ENCODE measurements at places on chromosomes 3 and 15. TPM values are rescaled to one million over a fixed set of nuclear protein-coding genes. Genes with fewer than 3 reads are reported as not detected.

DNA sequence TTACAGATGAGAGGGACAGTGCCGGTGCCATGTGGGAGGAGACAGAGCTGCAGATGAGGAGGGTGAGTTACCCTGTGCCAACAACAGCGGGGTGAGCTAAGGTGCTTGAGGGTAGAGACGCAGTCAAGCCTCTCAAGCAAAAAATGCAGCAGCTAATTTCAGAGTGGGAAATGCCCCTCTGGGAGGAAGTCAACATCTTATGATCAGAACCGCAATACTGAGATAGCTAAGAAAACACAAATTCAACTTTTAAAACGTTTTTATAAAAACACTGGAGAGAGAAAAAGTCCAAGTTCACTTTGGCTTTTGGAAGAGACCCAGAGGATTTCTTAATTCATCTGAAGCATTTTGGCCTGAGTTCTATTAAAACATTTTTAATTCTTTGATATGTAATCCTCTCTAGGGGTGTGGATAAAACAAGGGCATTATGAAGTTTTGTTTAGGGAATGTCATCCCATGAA, 319.2 kb downstream of the SLC9A9 start:
- no peak for DNase-seq

IQCF5 gene
- total RNA-seq: not detected

HTR3E gene
- total RNA-seq: not detected

DNA sequence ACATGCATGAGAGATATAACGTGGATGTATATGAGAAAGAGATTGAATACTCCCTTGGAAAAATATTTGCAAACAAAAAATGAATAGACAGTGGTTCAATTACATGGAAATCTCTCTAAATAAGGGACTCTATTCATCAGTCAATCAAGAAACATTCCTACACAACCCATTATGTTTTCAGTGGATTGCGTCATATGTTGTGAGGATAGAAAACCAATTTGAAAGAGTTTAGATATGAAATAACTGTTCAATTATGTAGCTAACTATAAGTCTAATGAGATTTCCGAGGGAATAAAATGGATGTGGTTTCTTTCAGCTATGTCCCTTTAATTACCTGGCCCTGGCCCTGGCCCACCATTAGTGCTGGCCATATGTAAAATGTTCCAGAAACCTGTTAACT, 86.7 kb upstream of the TMCO5A start:
- no peak for DNase-seq

GRCh38 chr15:42332331-42332730, 27.0 kb upstream of the CAPN3 start:
- no peak for DNase-seq

RBP2 gene
- total RNA-seq: not detected

DNA sequence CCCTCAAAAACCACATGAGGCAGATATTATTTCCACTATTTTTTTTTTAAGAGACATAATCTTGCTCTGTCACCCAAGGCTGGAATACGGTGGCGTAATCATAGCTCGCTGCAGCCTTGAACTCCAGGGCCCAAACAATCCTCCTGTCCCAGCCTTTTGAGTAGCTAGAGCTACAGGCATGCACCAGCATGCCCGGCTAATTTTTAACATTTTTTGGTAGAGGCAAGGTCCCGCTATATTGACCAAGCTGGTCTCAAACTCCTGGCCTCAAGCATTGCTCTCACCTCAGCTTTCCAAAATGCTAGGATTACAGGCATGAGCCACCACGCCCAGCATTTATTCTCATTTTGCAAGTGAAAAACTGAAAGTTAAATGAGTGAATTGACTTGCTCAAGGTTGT, 50.8 kb upstream of the PIAS1 start:
- no peak for DNase-seq

DNA sequence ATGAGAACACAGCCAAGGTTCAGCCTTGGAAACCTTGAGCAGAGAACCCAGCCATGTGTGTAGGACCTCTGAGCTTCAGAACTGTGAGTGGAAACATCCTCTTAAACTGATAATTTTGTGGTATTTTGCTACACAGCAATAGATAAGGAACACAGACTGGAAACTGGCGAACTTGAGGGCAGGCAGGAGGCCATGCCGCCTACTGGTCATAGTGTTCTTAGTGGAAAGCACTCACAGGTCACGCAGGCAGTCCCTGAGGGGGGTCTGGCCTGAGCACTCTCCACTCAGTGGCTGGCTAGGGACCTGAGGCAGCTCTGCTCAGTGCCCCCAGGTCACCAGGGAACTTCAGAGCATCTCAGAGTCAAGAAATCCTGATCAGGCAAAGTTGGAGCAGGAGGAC, 9.7 kb upstream of the XIRP1 start:
- DNase-seq: no peak

DNA sequence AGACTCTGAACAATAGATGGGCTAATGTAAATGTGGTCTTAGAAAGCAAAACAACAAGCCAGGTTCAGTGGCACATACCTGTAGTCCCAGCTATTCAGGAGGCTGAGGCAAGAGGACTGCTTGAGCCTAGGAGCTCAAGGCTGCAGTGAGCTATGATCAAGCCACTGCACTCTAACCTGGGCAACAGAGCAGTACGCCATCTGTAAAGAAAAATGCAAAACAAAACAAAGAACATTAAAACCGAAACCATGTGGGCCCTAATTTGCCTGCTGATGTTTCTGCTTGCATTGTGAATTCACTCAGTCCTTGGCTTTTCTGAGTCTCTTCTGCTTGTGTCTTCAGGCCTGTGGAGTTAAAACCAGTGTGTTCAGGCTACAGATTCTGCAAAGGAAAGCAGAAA, 56.7 kb downstream of the CCNL1 start:
- no peak for DNase-seq

DNA sequence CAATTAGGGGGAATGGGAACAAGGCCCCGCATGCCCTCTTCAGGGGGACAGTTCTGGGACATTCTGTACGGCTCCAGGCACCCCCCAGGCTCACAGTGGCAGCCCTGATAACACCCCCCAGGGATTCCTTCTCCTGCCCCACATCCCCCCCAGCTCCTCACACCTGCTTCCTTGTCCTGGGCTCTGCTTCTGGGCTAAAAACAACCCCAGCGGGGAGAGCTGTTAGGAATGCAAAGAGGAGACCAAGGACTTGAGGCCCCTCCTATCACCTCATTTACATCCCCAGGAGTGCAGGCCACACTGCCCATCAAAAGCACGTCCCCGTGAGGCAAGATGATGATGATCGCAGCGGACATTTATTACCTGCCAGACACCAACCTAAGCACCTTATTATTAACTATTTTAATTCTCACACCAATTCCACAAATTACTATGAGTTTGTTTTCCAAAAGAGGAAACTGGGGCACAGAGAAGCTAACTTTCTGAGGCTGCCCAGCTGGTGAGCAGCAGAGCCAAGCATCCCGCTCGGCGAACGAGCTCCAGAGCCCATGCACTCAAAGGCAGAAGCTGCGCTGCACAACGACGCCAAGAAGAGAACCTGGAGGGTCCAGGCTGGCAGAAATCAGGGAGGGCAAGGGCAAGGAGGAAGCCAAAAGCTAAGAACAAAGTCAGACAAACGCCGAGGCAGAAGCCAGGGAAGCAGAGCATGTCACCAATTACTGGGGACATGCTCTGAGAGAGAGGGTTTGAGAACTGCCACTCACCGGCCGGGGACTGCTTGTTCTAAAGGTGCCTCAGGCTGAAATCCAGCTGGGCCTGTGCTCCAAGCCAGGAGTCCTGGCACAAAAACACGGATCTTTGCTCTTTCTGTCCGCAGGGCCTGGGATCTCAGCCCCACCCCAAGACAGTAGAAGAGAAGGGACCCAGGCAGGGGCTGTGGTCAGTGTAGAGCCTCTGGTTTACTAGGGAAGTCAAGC, 76.2 kb upstream of the NSMCE3 start:
- no peak for DNase-seq

SPRED1 gene
- 15.1 TPM for total RNA-seq

PLSCR1 gene
- 63.8 TPM for total RNA-seq

DNA sequence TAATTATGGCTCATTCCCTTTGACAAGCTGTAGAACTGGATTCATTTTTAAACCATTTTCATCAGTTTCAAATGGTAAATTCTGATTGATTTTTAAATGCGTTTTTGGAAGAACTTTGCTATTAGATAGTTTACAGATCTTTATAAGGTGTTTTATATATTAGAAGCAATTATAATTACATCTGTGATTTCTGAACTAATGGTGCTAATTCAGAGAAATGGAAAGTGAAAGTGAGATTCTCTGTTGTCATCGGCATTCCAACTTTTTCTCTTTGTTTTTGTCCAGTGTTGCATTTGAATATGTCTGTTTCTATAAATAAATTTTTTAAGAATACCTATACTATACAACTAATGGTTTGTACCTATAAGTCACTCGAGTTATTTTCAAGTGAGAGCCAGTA, 62.7 kb downstream of the PXYLP1 start:
- DNase-seq: no peak

MEX3B gene
- total RNA-seq: 12.8 TPM

- no peak for DNase-seq
Observed at GRCh38 chr3:61858054-61858453, 296.7 kb downstream of the PTPRG start.

C2CD4B gene
- total RNA-seq: not detected

DNA sequence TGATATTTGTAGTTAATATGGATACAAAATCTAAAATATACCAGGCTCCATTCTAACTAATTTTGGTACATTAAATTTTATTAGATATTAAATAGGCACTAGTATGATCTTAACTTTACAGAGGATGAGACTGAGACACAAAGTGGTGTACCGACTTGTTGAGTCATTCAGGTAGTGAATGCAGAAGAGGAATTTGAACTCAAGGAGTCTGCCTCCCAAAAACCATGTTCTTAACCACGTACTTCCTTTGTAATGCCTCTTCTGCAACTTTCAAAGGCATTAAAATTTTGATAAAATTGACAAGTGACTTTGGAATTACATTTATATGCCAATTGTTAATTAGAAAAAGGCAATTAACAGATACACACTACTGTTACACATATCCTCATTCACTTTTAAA, 61.8 kb downstream of the ZBBX start:
- no peak for DNase-seq

GOLGA6L4 gene
- total RNA-seq: 2.1 TPM

- DNase-seq: no peak
Observed at GRCh38 chr3:8848696-8849131, 79.3 kb upstream of the OXTR start.

VWA5B2 gene
- 0.04 TPM for total RNA-seq

GRCh38 chr15:69116391-69116790, 44.0 kb upstream of the GLCE start:
- DNase-seq: peak; percentile 15

AGTR1 gene
- 0.07 TPM for total RNA-seq

DNA sequence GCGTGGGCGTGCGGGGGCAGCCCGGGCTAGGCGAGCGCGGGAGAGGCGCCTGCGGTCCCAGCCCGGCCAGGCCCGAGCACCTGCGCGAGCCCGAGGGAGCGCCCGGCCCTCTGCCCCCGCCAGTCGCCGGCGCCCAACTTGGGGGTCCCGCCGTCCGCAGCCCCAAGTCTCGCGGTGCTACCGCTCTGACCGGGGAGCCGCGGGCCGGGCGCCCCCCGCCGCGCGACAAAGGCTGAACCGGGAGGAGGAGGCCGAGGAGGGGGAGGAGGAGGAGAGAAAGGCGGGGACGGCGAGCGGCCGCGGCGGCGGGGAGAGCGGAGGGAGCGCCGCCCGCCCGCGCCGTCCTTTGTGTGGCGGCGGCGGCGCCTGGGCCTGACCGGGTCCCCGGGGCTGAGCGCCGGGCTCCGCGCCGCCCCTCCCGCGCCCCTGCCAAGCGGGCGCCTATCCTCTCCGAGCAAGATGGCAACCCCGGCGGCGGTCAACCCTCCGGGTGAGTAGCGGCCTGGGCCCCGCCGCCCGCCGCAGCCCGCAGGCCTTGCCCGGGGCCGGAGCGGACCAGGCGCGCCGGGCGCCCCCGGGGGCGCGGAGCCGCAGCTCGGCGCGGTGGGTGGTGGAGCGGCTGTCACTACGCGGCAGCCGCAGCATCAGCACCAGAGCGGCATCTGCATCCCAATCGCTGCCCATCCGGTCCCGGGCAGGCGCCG, at the start of gene ARNT2:
Gene ARNT2, plus strand, starts transcription at position 326 of the 704 bp plus-strand sequence. Its CDS starts 134 bp downstream, at position 460.
- no peak for DNase-seq

- peak; percentile 7 for DNase-seq
Observed at GRCh38 chr3:176430244-176431037, 766.8 kb downstream of the TBL1XR1 start.

TIMMDC1 gene
- 121 TPM for total RNA-seq

DNA sequence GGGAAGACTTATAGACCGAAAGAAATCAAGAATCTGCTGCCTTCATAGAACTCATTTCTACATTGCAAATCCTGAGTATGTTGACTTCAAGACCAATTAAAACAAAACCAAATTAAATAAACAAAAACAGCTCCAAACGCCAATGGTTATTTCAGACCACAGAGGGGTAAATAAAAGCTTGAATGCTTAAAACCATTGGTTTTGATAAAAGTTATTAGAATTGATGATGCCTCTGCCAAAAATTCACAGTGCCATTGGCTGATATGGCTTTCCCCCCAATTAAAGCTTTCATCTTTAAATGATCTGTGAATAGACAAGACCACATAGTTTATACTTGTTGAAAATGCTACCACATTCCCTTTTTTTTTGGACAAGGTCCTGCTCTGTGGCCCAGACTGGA, 188.5 kb downstream of the NFKBIZ start:
- DNase-seq: no peak

MOBP gene
- total RNA-seq: 0.33 TPM

DNA sequence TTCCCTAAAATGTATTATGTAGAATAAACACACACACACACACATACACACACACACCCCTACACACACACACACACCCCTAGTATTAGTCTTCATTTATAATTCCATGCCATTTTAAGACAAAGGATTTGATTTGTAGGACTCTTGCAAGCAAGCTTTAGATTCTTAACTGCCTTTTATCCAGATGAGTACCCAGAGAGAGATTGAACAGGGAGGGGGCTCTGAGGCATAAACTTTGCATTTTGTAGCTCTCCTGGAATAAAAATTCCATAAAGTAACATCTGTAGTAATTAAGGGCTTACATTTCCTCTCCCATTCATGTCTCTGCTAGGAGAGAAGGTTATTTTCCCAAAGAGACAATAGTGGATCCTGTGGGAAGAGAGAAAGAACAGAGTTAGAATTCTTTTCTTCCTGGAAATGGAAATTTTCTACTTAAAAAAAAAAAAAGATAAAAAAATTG, 479.4 kb downstream of the RBMS3 start:
- DNase-seq: no peak

SMCO1 gene
- 0.20 TPM for total RNA-seq

DNA sequence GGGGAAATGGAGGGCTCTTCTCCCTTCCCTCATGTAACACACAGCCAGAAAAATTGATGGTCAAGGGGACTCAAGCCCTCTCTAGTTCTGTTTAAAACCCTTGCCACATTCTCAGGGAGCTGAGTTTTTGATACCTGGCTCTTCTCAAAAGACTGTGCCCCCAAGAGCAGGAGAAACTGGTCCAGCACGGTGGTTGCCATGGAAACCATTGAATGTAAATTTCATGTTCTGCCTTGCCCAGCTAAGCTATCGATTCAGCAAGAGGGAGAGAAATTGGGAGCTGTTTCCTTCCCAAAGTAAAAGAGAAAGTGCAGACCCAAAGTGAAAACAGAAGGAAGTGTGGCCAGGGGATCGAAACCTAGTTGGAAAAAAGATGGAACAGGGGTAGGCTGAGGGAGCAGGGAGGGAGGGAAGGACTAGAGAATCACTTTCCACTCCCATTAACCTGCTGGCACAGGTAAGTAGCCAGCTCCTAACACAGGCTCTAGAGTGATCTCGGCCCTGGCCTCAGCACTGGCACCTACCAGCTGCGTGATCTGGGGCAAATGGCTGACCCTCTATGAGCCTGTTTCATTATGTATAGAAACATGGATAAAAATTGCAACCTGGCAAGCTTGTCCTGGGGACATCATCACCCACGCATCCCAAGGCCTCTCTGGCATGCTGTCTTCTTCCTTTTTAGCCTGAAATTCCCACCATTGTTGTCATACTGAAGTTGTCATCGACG, 140.9 kb downstream of the TPRA1 start:
- DNase-seq: no peak

- no peak for DNase-seq
Observed at GRCh38 chr3:53791317-53791716, 54.9 kb downstream of the CHDH start.
